Mucosa of gallbladder (tissue), 1 donor: ENCODE measurements at places on chromosomes 12 and 14.

DNA sequence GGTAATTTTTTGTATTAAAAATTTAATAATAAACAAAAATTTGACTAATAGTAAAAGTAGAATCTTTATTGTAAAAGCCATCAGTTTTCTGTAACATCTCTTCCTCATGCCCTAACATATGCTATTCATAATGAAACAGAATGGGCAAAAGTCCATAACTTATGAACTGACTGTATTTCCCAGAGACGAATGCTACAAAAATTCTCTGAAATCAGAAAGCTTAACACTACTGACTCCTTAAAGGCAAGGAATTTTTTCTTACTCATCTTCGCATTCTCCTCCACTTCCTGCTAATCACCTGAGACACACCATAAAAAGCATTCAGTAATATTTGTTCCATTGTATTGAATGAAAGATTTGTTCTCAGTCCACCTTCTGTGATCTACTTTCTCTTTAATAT lies 17.6 kb downstream of the MON2 start:
- DNase-seq = no peak

DNA sequence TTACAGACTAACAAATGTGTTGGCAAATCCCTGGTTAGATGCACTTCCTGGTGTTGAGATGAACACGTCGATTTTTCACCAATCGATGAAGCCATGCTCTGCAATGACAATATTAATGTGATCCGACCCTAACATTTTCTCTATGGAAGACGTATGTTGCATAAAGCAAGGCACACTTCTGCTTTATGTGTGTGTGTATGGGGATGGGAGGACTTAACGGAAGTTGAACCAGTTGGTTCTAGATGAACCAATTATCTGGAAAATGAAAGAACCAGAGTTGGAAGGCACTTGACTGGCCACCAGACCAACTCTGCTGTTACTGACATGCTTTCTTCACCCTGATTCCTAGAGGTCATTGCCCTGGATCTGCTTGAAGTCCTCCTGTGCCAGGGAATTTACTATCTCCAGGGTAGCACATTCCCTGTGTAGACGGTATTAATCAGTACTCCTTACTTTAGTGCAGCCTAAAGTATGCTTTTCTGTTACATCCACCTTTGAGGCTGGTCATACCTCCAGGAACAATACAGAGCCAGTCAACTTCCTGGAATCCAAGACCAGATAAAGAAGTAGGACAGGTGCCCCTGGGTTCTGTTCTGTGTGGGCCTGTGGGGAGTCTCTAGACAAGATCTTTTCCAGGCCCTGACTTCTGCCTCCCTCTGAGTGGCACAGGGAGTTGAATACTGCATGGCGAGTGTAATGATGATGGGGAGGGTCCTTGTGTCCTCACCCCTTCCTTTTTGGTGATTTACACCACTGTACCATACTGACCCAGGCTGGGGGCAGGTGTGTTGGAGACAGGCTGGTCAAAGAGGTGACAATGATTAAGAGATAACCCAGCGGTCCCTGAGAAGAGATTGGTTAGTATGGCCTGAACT lies 4.1 kb downstream of the SDR39U1 start:
- no peak for DNase-seq

DNA sequence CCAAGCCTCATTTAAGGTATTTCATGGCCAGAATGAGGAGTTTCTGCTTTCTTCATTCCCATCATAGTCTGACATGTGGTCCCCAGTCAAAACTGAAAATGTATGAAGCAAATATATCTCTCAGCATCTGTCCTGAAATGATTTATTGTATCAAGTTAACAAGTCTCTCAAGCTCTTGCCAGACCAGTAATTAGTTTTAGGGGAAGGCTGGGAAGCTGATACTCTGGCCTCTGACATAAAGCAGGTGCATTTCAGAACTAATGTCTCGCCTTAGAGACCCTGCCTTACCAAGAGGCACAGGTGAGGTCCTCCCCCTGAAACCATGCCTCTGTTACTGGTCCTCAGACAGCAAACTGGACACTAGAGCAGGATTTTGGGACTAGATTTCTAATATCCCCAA lies 266.5 kb downstream of the SLC15A4 start:
- DNase-seq = no peak

- DNase-seq = no peak
Measured at GRCh38 chr14:35853225-35853624, 27.1 kb downstream of the BRMS1L start.

DNA sequence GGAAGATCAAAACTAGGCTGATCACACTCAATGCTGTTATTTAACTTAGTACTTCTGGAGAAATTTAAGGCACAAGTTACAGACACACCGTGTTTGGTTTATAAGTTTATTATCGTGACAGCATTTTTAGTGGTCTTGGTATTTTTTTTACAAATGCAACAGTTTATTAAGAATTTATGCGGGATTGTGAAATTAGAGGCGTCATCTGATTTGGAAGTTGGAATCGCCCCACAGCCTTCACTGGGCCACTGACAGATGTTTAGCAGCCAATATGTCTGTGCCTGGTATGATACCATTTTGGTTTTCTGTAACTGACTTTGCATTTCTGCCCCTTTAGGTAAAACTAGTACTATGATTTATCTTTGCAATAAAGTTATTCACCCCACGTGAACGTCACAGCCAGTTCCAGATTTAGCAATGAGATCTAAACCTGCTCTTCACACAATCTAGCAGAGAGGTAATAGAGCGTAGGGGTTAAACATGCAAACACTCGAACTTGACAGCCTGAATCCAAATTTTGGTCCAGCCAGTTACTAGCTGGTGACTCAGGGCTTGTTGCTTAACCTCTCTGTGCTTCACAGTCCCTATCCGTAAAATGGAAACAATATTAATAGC lies 73.2 kb upstream of the SSTR1 start:
- DNase-seq = no peak

DNA sequence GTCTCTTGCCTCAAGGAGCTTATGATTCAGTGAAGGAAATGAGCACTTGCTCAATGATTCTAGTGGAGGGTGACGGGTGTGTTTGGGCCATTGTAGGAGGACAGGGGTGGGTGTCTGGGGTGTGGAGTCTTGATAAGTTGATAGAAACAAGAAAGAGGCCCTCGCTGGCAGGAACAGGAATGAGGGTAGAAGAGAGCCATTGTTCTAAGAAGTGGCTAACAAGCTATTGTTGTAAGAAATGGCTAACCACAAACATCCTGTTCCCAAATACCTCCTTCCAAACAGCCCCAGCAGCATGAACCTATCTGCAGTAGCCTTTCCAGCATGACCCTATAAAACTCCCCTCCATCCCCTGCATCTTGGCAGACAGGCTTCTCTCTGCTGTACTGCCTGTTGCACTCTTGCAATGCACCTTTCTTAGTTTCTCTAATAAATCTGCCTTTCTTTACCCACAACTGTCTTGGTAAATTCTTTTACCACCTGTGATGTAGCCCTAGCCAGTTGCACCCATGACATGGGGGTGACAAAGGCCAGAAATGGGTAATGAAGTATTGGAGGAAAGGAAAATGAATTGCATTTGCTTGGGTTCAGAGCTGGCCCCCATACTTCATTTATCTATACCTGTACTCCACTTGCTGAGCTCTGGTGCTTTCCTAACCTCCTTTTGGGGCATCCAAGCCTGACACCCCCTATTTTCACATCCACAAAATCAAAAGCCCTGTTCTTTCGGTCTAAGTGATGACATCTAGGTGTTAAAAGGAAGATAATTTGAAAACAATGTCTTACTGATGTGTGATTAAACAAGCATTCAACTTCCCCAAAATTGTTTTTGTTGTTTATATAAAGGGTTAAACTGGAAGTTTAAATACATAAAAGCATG lies 389.1 kb downstream of the GRIN2B start:
- DNase-seq = no peak
